ENCODE measurements at places on chromosomes 2 and 18.

DNA sequence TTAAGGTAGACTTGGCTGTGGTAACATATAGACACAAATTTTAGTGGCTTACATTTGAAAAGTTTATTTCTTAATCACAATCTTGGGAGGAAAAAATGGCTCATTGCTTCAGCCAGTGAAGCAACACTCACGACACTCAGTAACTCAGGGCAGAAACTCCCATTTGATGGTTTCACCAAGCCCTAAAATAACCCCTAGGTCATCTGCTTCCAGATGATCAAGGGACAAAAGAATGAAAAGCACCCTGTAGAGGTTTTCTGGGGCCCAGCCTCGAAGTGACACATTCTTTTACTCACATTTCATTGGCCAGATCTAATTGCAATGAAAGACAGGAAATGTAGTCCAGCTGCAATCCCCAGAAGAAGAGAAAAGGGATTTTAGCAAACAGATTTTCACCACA is 275.9 kb downstream of the TMX3 start:
- no peak for DNase-seq

- DNase-seq = no peak
Observed at GRCh38 chr2:202408546-202409140, 32.5 kb downstream of the BMPR2 start.

- DNase-seq = no peak
Observed at GRCh38 chr18:51390702-51391101, 193.2 kb upstream of the MEX3C start.

- no peak for DNase-seq
Observed at GRCh38 chr2:237870754-237871651, 11.6 kb downstream of the RAMP1 start.

DNA sequence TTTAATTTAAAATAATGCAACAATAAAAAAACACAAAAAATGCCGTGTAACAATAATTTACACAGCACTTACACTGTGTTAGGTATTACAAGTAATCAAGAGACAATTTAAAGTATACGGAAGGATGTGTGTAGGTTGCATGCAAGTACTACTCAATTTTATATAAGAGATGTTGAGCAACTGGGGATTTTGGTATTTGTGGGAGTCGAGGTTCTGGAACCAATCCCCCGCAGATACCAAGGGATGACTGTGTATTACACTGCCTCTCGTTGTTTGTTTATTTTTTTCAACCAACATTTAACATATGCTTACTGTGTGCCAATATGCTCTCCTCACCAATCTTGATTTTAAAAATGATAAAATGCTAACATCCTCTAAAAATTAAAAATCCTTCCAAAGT is 24.8 kb downstream of the MAP3K2 start:
- no peak for DNase-seq

- peak; percentile 40 for DNase-seq
Observed at GRCh38 chr2:118882693-118883336, 35.4 kb upstream of the EN1 start.

- DNase-seq = no peak
Observed at GRCh38 chr2:160974803-160975202, 185.4 kb upstream of the TANK start.

GRCh38 chr2:159094173-159094737 is 125.8 kb downstream of the TANC1 start:
- no peak for DNase-seq

- no peak for DNase-seq
Observed at GRCh38 chr2:74221091-74221490, 22.7 kb downstream of the MTHFD2 start.

GRCh38 chr18:4106407-4107033 is 348.6 kb downstream of the DLGAP1 start:
- DNase-seq = peak; percentile 58

GRCh38 chr2:31216734-31217133 is 581 bp downstream of the CAPN14 start:
- no peak for DNase-seq

DNA sequence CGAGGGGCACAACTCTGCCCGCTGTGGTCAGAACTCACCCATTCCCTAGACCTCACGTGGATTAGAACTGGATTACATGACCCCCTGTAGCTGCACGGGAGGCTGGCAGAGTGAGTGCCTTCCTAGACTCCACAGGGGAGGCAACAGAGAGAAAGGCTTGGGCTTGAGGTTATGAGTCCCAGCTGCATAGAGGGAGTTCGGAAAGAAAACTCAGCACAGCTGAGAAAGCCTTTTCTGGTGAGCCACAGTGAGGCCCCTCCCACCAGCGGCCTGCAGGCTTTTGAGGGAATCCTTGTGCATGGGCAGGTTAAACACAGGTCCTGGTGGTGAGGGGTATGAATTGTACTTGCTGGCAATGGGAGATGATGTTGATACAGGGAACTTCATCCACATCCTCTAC is 217.3 kb downstream of the FHOD3 start:
- DNase-seq = no peak

DNA sequence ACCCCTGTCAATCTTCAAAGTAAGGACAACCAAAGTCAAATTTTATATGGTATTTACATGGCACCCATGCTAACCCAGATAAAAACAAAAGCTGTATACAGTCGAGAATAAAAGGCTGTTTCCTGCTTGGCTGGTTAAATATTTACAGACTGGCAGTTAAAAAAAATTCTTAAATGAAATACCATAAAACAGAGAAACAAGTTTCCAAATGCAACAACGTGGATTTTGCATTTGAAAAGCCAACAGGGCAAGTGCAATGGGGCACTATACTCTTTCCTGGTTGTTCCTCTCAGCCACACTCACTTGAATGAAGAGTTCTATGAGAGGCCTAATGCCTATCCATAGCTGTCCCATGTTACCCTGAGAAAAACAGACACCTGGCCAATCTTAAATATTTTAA is 6.1 kb upstream of the NR4A2 start:
- no peak for DNase-seq

GRCh38 chr2:84959095-84959565 is 11.8 kb upstream of the KCMF1 start:
- no peak for DNase-seq

- DNase-seq = peak; percentile 32
Observed at GRCh38 chr2:202588647-202589581, 45.9 kb upstream of the FAM117B start.

DNA sequence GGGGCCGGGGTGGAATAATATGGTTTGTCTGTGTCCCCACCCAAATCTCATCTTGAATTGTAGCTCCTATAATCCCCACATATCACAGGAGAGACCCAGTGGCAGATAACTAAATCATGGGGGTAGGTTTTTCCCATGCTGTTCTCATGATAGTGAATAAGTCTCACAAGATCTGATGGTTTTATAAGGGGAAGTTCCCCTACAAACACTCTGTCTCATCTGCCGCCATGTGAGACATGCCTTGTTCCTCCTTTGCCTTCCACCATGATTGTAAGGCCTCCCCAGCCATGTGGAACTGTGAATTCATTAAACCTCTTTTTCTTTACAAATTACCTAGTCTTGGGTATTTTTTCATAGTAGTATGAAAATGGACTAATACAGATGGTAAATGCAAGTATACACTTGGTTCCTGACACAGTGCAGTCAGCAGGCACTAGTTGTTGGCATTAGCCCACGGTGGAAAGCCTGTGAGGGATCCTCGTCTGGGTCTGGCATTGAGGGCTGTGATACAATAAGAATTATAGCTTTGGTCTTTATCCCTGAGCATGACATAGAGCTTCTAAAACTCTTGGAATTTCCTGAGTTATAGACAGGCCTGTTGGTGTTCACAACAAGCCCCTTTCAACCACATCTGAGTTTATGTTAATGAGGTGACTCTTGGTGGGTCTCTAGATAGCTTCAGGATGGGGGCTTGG is 135.8 kb downstream of the CABLES1 start:
- no peak for DNase-seq

GRCh38 chr2:227890495-227891079 is 19.2 kb downstream of the DAW1 start:
- peak; percentile 80 for DNase-seq

DNA sequence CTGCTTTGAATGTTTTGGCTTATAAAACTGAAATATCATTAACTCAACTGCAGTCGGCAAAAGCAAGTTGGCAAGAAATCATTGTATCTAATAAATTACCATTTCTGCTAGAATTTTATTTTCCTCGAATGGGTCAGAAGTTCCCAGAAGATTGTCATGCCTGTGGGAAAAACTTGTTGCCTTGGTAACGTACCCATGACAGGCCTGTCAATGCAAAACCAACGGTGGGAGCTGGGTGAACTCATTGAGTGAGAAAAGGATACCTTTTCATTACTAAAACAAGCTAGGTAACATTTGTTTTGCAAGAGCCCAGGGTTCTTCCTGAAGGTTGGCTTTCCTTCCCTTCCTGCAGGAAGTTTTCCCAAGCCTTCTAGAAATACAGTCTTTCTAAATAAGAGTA is 9.5 kb downstream of the PLB1 start:
- no peak for DNase-seq

- DNase-seq = no peak
Observed at GRCh38 chr2:219386532-219387280, 1.0 kb downstream of the DNPEP start.

DNA sequence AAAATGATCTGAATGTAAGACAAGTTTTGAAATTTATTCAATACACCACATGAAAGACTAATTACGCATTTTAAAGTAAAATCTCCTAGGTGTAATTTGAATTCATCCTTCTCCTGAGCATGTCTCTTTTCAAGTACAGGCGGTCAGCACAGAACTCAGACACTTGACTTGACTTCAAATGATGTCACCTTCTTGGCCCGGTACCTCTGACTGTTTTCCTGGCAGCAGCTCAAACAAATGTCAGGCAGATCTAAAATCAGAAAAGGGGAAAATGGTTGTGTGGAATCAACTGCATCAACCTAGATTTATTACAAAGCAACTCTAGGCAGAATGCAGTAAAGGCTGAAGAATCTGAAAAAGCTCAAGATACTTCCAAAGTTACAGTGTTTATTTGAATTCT is 11.4 kb upstream of the PROKR1 start:
- no peak for DNase-seq

GRCh38 chr2:45743531-45744396 is 92.3 kb downstream of the PRKCE start:
- no peak for DNase-seq

- DNase-seq = no peak
Observed at GRCh38 chr2:239024226-239024625, 176.3 kb downstream of the TWIST2 start.

GRCh38 chr2:144127693-144128092 is 392.2 kb downstream of the ZEB2 start:
- no peak for DNase-seq

- no peak for DNase-seq
Observed at GRCh38 chr2:29530281-29530680, 391.1 kb downstream of the ALK start.
